ENCODE measurements at places on chromosomes 16 and 17.

GRCh38 chr17:11986942-11987329 is 10.3 kb downstream of the ZNF18 start:
- DNase-seq = no peak

- DNase-seq = no peak
Observed at GRCh38 chr17:44832805-44833204, 2.7 kb upstream of the GJC1 start.

DNA sequence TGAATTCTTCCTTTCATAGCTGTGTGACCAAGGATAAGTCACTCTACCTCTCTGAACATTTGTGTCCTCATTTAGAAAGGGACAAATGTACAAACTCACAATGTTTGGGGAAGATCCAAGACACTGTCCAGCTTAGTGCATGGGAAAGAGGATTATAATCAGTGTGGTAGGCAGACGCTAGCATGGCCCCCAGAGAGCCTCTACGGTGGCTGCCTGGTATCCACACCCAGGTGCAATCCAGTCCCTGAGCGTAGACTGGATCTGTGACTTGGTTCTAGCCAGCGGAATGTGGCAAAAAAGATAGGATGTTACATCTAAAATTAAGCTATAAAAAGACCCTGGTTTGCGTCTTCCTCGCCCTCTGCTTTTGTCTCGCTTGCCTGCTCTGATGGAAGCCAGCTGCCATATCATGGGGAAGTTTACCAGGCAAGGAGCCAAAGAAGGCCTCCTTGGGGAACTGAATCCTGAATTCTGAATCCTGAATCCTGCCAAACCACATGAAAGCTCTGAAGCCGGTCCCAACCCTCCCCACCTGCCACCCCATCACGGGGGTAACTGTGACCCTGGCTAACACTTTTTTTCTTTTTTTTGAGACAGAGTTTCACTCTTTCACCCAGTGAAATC is 51.7 kb downstream of the PLXDC1 start:
- DNase-seq = no peak

GRCh38 chr17:43354371-43354770 is 44.4 kb upstream of the ARL4D start:
- no peak for DNase-seq

DNA sequence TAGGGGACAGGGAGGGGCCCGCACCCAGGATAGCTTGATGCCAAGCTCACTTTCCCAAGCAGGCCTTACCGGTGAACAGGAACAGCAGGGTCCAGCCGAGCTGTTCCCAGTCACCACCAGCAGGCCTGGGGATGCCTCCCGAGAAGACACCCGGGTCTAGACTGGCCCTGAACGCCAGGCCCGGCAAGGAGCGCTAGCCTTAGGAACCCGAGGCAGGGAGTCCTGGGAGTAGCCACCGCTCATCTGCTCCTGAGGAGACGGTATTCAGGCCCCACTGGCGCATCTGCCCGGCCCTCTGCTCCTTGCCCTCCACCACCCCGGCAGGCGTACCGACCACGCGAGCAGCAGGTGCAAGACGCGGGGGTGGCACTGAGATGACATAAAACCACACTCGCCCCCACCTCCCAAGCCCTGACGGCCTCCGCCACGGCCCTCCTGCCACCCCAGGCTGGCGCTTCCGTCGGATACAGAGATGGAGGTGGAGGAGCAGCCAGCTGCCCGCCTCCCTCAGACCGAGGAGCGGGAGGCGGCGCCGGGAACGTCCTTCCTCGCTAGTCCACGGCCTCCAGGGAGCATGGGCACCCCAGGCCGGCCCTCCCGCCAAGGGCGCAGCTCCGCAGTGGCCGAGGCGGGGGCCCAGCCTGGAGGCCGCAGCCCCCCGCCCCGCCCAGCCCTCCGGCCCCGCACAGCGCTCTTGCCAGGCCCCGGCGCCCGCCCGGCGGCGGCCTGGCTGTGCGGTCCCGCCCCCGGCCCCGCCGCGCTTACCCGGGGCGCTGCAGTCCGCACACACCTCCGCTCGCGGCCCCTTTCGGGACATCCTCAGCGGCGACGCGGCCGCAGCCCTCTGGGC is 661 bp downstream of the GIT1 start:
- no peak for DNase-seq

DNA sequence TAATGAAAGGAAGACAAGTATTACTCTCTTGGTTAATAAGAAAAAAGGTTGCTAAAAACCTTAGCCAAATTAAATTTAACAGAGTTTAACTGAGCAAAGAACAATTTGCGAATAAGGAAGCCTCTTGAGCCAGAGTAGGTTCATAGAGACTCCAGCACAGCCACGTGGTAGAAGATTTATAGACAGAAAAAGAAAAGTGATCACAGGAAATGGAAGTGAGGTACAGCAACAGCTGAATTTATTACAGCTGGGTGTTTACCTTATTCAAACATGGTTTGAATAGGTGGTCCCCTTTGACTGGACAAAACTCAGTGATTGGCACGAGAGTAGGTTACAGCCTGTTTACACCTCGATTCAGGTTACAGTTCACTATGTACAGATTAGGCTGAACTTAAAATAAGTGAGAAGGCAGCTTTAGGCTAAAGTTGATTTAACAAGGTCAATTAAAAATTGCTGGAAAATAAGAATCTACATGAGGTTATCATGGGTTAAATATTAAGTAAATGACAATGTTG is 3.3 kb upstream of the CCL15 start:
- no peak for DNase-seq

DNA sequence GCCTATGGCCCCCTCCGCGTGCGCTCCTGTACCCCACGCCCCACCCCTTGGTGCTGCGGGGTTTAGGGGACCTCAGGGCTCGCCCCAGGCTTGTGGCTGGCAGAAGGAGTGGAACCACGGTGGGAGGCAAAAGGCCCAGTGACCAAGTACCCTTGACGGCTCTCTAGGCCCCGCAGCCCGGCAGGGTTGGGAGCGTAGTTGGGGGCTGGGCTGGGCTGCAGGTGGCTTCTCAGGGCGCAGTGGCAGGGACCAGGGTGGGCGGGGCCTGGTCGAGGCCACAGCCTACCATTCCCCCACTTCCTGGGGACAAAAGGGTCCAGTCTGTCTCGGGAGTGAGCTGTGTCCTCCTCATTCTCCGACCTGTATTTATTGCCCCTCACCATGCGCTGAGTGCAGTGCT is 124.9 kb downstream of the RBFOX3 start:
- no peak for DNase-seq

DNA sequence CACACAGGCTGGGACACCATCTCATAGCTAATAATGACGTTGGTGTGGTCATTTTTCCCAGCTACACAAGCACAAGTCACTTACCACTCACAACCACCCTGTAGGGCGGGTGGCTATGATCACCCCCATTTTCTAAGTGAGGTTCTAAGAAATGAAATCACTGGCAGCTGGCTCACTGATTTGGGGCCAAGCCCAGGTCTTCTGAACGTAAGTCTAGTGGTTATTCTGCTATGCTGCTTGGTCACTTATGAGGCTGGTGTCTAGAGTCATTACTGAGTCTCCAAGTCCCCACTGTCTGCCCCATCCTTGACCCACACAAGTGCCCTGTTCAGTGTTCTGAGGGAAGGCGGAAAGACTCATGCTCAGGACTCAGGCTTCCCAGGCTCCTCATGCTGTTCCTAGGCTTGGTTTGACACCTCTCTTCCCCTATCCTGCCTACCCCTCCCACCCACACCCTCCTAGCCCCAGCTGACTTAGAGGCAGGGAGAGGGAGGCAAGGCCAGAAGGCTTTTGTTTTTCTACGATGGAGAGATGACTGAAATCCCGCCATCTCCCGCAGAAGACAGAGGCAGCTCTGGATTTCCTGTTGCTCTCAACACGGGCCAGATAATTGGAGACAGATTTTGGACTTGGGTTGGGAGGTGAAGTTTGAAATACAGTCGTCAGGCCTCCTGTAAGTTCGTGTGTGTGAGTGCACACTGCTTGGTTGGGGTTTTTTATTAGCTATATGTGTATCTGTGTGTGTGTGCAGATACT is 32.2 kb downstream of the FZD2 start:
- DNase-seq = no peak

DNA sequence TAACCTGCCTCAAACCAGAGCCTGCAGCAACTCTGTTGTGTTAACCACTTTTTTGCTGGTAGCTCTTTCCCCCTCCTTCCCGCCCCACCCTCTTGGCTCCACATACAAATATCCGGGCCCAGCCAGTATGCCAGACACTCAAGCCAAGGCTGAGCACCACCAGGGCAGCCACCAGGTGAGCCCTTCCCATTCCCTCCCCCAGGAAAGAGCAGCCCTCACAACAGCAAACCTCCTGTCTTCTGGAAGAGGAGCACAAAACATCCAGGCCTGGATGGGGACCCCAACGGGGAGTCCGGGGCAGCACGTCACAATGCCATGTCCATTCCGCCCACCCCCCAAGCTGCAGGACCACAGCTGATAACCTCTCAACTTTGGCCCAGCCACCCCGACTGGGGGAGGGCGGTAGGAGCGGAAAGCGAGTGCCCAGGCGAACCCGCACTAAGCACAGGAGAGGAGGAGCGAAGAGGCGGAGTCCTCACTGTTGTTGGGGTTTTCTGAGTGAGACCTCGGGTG is 757 bp downstream of the ORMDL3 start:
- DNase-seq = no peak

GRCh38 chr16:87828071-87828906 is 41.0 kb downstream of the SLC7A5 start:
- DNase-seq = no peak

DNA sequence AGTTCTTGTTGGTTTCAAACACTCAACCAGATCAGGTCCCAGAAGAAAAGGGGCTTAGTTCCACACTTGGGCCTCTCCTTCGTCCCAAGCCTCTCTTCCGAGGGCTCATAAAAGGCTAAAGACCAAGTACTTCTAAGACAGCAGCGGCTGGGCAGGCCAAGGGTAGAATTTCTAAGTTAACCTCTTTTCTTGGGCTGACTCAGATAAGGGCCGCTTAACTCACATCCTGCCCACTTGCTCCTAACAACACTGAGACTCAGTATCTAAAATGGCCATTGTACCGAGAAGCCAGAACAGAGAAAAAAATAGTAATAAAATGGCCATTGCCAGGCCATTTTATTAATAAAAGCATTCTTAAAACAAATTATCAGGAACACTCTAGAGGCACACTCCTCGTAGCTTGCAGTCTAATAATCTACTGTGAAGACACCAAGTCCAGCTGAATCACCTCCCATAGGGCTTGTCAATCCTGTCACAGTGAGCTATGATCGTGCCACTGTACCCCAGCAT is 42.1 kb downstream of the RANBP10 start:
- DNase-seq = no peak

DNA sequence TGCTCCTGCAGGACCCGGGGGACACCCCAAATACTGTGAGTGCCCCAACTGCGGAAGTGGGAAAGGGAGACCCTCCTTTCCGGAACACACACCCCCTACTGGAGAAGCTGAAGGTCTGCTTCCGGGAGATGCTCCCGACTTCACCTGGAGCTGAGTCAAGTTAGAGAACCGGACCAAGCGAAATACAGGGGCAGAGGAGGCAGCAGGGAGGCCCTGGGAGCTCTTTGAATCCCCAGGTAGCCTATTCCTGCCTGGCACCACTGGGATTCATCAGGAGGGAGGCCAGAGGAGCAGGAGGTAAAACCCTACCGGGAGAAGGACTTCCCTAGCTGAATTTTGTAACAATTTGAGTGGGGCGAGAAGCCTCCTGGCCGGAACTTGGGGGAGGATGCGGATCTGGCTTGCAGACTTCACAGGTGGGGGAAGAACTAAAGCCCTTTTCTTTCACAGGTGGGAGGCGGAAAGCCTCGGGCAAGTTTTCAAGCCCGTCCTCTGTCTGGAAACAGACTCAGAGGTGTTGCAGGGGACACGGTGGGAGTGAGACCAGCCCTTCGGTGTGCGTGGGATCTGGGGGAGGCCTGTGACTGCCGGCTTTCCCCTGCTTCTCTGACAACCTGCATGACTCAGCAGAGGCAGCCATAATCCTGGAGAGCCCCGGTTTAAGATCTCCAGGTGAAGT is 22.4 kb upstream of the TEKT1 start:
- DNase-seq = no peak

GRCh38 chr17:7329997-7330637 is 982 bp upstream of the NEURL4 start:
- no peak for DNase-seq

- DNase-seq = no peak
Observed at GRCh38 chr17:77600346-77600745, 358.2 kb upstream of the TNRC6C start.

- DNase-seq = no peak
Observed at GRCh38 chr16:53784291-53784690, 80.3 kb downstream of the FTO start.

DNA sequence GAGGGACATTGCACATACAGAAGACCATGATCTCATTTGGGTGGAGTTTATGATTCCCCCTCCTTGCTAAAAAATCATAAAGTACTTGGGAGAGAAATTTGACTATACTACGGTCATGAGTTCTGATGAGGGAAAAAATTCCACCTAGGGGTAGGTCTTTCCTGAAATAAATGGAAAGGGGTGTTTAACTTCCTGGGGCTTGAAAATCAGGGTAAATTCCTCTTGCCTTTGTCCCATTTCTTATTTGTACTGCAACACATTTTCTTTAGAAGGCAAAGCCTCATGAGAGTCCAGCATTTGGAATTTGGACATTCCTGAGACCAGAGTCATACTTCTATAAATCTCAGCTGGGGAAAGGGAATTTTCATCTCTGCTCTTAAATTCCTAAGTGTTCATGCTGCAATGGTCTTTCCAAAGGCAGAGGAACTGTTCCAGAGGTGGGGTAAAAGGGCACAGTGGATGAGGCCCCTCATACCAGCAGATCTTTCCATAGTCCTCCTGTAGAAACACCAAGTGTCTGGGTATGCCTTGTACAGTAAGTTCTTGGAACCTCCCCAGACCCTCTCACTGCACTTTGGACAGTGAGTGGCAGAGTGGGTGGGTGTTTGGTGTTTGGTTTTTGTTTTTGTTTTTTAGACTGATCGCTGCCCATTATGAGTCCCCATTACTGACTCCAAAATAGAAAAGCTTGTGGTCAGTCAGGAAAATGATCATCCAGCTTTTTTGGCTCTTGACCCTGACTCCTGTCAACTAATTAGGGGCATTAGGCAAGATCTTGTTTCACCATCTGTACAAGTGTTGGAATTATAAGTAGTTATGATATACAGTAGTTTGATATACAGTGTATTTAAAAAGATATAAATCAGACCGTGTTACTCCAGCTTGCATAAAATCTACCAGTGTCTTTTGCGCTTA is 6.0 kb downstream of the LYRM1 start:
- DNase-seq = peak; percentile 78

DNA sequence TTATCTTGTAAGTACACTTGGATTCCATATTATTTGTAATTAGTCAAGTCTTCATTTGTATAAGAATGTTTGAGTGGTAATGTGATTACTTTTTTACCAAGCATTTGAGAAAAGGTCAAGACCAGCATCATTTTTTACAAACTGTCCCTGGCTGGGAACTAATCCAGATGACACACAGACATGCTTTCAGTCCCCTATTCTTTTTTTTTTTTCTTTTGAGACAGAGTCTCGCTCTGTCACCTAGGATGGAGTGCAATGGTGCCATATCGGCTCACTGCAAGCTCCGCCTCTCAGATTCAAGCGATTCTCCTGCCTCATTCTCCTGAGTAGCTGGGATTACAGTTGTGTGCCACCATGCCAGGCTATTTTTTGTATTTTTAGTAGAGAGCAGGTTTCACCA is 4.5 kb downstream of the DERL2 start:
- no peak for DNase-seq

GRCh38 chr17:62648956-62649294 is 21.5 kb downstream of the MRC2 start:
- no peak for DNase-seq
